ENCODE measurements at places on chromosomes 7 and 10. TPM values are rescaled to one million over a fixed set of nuclear protein-coding genes. Genes with fewer than 3 reads are reported as not detected.

The LHFPL3 gene
- not detected for total RNA-seq

The SPDYE11 gene
- not detected for total RNA-seq

The DNAJC2 gene
- total RNA-seq: 60.0 TPM

The ITPRID1 gene
- not detected for total RNA-seq

The DNAJB12 gene
- 29.4 TPM for total RNA-seq

The NPVF gene
- not detected for total RNA-seq

The SPDYE9 gene
- total RNA-seq: not detected

The FAM25A gene
- not detected for total RNA-seq

The RBM17 gene
- total RNA-seq: 269 TPM

The HMX3 gene
- total RNA-seq: not detected

The MNX1 gene
- not detected for total RNA-seq

The CNPY1 gene
- total RNA-seq: not detected

The SCART1 gene
- 1.4 TPM for total RNA-seq

The CYP3A7 gene
- not detected for total RNA-seq

The CH25H gene
- total RNA-seq: not detected

The EN2 gene
- not detected for total RNA-seq

The GRM8 gene
- not detected for total RNA-seq

The DLX6 gene
- total RNA-seq: not detected

The JCAD gene
- 0.04 TPM for total RNA-seq

The CDH23 gene
- 0.78 TPM for total RNA-seq

The KCNH2 gene
- 0.24 TPM for total RNA-seq

The TRIM74 gene
- total RNA-seq: 0.64 TPM

The PIP gene
- total RNA-seq: not detected

The OR9A2 gene
- total RNA-seq: not detected

The MORN4 gene
- 2.7 TPM for total RNA-seq

The GIMAP7 gene
- 47.3 TPM for total RNA-seq

The DOCK4 gene
- total RNA-seq: 1.2 TPM
